ENCODE measurements at places on chromosomes 3 and 15.

- peak; percentile 3 for DNase-seq
Observed at GRCh38 chr15:65611888-65612615, 1.1 kb upstream of the INTS14 start.

DNA sequence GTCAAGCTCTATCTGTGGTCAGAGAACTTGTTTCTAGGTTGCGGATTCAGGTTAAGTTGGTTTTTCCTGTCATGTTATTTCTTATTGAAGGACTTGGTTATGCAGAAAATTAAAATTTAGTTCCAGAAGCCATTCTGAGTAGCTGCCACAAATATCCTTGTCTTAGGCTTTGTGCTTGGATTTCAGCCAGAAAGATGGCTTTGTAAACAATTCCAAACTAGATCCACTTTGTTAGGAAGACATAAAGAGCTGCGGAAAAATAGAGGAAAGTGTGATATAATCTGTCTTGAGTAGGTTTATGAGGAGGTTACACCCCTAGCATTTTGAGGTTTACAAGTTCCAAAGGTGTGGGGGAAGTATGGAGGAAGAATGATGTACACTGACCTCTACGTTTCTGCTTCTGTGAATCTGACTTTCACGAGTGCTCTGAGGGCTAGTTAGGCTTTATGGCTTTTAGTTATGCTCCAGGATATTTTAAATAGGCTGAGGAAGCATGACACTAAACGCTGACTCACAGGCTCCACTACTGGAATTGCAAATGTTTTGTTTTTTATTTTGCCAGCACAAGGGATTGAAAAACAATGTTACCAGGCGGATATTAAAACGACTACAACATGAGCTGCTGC lies 46.3 kb upstream of the UTS2B start:
- DNase-seq = peak; percentile 29

DNA sequence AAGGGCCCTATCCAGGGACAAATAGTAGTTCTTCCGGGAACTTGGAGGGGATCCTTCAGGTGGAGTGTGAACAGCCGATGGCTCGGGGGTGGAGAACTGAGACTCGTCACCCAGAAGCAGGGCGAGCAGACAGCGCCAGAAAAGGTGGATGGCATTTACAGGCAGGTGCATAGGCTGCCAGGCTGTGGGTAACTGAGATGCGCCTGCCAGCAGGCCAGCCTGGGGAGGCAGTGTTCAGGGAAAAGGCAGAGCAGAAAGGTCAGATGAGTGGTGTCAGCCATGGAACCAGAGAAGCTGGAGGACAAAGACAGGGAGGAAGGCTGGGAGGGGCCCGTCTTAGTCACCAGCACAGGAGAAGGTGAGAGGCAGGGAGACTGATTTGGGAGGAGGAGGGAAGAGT lies 53.0 kb upstream of the SEC22A start:
- DNase-seq = no peak

GRCh38 chr3:122305818-122306621 lies 19.0 kb upstream of the CSTA start:
- DNase-seq = peak; percentile 16

All from ACHN (cell line).